ENCODE measurements at places on chromosomes 7 and 10. TPM values are rescaled to one million over a fixed set of nuclear protein-coding genes. Genes with fewer than 3 reads are reported as not detected.

Gene TYW1B
- 3.9 TPM for total RNA-seq

Gene CBLL1
- total RNA-seq = 36.3 TPM

Gene GDF2
- not detected for total RNA-seq

Gene ZP3
- 1.0 TPM for total RNA-seq

Gene CRPPA
- total RNA-seq = 2.7 TPM

All from articular chondrocyte of knee joint (primary cell).